ENCODE measurements at places on chromosomes 3 and 15. TPM values are rescaled to one million over a fixed set of nuclear protein-coding genes. Genes with fewer than 3 reads are reported as not detected.

PRR20G gene
- total RNA-seq = not detected

PHLDB2 gene
- 110 TPM for total RNA-seq

AGBL1 gene
- total RNA-seq = not detected

SERPINI2 gene
- total RNA-seq = not detected

GP5 gene
- under 0.01 TPM for total RNA-seq

DLEC1 gene
- total RNA-seq = under 0.01 TPM

DPPA2 gene
- not detected for total RNA-seq

ZXDC gene
- 25.3 TPM for total RNA-seq

PRR23B gene
- total RNA-seq = not detected

All from nasal cavity respiratory epithelium epithelial cell of viscerocranial mucosa (primary cell).